NCI-H1092 (cell line): ENCODE measurements at places on chromosomes 7 and 10.
A peak's percentile ranks its signal among the peaks of the same experiment; 100 is the strongest.

DNA sequence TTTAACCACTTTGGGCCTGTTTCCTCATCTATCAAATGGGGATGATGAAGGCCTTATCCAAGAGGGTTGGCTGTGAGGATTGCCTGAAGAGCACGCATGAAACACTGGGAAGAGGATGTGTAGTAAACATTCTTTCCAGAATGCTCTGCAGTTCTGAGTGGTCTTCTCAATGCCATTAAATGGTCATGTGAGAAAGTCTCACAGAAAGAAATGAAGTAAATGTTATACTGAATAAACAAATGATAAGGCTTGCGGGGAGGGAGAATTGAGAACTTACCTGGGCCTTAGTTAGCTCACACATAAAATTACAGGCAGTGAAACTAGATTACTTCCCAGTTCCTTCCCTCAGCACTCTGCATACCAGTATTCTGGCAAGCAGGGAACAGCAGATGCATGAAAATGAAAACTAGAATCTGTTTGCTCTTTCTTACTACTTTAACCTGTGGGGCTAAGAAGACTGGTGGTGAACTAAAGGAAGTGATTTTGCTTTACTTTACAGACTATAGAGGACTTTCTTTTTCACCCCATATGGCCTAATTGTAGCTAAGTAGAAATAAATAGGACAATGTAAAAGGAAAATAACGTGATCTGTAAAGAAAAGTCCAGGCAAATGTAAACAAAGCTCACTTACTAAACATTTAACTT is 135.3 kb upstream of the CCDC6 start:
- DNase-seq: no peak

DNA sequence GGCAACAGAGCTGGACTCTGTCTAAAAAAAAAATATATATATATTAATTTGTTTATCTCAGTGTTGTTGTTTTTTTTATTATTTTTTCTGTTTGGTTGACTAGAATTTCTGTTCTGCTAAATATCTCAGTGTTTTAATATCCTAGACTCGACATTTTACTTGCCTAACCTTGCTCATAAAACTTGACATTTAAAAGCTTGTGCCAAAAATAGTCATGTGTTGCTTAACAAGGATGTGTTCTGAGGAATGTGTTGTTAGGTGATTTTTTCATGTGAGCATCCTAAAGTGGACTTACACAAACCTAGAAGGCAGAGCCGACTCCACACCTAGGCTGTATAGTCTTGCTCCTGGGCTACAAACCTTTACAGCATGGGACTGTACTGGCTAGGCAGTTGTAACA is 23.1 kb downstream of the NRBF2 start:
- DNase-seq: no peak

GRCh38 chr10:5860066-5860465 is 29.6 kb downstream of the ANKRD16 start:
- DNase-seq: no peak

GRCh38 chr7:48130658-48131108 is 40.6 kb upstream of the ABCA13 start:
- DNase-seq: no peak

GRCh38 chr7:10913457-10913856 is 60.2 kb upstream of the PHF14 start:
- no peak for DNase-seq

GRCh38 chr7:767580-767940 is 40.5 kb upstream of the PRKAR1B start:
- peak; percentile 97 for DNase-seq

DNA sequence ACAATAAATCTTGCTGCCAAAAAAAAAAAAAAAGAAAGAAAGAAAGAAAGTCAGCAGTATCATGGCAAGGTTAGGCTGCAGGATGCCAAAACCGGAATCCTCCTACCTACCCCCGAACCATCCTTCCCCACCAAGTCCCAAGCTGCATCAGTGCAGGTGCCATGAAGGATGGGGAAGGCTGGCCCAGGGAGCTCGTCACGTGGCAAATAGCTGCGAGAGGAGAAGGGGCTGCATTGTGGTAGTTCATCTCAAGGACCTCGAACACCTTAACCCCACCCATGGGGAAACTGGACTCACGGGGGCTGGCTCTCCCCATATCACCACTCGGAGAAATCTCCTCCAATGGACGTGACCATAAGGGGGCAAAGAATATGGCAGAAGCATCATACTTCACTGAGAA is 86.2 kb downstream of the TACC2 start:
- DNase-seq: no peak

GRCh38 chr7:128387216-128388144 is 22.3 kb downstream of the IMPDH1 start:
- peak; percentile 73 for DNase-seq

DNA sequence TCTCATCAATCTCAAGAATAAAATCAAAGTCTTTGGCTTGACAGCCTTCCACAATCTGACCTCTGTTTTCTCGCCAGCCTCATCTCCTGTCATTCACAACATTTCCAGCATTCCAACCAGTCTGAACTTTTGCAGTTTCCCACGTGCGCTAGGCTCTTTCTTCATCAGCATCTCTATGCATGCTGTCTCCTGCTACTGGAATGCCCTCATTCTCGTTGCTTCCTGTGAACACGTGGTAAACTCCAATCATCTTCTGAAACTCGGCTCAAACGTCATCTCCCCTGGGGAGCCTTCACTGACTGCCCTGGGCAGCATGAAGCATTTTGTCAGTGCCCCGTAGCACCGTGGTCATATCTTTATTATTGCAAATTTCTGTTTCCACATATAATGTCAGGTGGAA is 12.2 kb upstream of the RSBN1L start:
- no peak for DNase-seq

- DNase-seq: no peak
Observed at GRCh38 chr10:18312374-18313139, 172.3 kb downstream of the CACNB2 start.

GRCh38 chr10:130230036-130230435 is 93.8 kb downstream of the GLRX3 start:
- no peak for DNase-seq

DNA sequence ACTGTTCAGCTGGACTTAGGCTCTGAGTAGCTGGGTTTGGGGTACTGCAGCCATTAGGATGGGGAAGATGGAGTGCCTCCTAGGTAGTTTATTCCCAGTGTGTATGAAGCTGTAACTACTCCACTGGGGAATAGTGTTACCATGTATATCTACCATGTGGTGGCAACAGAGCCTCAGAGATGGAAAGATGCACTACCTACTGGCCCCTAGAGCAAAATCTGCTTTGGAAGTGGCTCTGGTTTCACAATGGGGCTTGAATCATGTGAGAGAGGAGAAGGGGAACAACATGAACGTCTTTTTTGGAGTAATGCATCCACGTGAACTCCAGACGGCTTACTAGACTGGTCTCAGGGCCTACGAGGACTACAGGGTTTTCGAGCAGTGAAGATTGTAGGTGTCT is 167.3 kb downstream of the CALCR start:
- no peak for DNase-seq

DNA sequence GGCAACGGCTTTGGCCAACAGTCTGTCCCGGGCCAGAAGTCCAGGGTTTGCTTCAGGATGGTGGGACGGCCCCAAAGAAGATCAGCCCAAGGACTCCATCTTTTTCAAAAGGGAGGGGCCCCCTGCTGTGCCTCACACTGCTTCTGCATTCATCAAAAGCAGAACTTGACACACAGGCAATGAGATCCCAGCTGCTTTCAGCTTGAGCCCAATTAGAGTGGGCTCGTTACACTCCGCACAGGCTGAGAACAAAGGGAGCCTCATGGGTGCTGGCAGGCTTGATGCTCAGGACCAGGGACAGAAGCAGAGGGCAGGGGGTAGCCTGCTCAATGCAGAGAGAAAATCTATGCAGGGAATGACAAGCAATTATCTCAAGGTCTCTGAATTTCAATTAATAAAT is 45.5 kb downstream of the VOPP1 start:
- DNase-seq: peak; percentile 92

DNA sequence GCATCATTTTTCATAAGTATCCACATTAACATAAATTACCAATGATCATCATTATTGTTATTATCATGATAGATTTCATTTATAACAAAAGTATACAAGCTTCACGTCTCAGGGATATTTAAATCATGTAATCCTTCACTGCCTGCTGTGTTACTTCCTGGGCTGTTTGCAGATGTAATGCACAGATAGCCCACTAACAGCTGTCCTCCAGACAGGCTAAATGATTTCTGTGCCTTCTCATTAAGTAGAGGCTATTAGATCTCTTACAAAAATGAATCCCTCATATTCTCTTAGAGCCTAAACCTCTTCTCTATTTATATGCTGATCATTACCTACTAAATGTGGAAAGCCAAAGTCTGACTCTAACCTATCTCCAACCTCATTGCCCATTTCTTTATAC is 9.3 kb downstream of the PCLO start:
- DNase-seq: no peak

- DNase-seq: no peak
Observed at GRCh38 chr10:63921908-63922467, 400.8 kb downstream of the REEP3 start.

GRCh38 chr7:126026421-126027088 is 1096.9 kb upstream of the POT1 start:
- no peak for DNase-seq

DNA sequence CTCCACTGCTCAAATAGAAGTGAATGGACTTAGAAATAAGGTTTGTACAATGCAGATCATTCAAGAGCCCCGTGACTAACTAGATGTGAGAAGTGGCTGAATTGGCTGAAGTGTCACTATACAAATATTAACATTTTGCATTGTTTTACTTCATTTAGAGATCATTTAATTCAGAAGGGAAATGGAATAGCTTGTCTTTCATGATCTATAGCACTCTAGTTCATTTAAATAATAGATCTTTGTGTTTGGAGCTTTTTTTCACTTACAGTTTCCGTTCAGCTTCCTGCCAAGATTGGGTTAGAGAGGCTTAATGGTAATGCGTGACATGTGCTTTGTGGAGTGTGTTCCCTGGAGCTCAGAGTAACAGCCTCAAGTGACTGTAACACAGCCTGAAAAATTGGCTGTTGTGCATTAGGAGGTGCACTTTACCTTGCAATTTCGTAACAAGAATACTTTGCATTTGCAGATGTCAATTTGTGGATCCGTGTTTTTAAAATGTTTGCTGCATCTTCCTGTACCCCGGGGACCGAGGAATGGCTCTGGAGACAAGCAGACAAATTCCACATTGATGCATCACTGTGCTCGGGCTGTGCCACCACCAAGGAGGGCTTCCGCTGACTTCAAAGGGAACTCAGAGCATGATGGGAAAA is 170.3 kb downstream of the NRP1 start:
- peak; percentile 8 for DNase-seq

GRCh38 chr7:50216626-50217025 is 87.9 kb upstream of the IKZF1 start:
- no peak for DNase-seq

DNA sequence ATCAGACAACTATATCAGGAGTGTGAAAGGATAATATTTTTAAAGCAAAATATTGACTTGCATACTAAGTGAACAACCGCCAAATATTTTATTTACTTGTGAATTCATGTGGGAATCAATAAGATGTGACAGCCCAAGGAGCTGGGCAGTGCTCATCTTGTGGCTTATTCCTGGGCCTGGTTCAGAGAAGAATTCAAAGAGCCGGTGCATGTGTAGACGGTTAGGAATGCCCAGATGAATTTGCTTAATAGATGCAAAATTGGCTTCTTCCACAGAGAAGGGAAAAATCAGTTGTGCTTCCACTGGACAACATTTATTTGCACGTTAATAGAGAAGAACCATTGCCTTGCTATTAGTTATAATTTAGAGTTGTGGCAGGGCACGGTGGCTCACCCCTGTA is 4.4 kb downstream of the MYL7 start:
- no peak for DNase-seq

- DNase-seq: no peak
Observed at GRCh38 chr7:55498770-55499169, 73.5 kb downstream of the VOPP1 start.

- DNase-seq: no peak
Observed at GRCh38 chr10:33333260-33334101, 986 bp downstream of the NRP1 start.

DNA sequence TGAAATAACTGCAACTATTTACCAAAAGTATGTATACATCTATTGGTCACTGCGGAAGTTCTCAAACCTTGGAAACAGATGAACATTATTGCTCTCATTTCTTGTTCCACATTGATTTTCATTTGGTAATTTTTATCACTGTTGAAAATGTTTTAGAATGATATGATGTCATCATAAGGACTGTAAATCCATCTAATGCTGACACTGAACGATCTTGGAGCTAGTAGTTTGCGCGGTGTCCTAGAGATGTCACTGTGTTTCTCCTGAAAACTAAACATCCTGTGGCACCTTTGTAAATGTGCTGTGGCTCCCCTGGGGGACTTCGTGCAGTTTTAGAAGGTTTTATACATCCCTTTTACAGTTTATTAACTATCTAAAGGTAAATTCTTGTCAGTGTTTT is 73.5 kb downstream of the DNAJB9 start:
- no peak for DNase-seq

DNA sequence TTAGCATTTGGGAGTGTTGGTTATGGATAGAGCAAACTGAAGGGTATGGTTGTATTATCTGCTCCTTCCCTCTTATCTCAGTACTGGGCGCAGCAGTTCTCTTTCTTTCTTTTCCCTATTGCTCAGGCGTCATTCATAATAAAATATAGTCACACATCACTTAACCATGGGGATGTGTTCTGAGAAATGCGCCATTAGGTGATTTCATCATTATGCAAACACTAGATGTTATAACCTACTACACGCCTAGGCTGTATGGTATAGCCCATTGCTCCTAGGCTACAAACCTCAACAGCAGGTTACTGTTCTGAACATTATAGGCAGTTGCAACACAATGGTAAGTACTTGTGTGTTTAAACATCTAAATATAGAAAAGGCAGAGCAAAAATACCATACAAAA is 401.7 kb downstream of the EXOC4 start:
- DNase-seq: no peak

DNA sequence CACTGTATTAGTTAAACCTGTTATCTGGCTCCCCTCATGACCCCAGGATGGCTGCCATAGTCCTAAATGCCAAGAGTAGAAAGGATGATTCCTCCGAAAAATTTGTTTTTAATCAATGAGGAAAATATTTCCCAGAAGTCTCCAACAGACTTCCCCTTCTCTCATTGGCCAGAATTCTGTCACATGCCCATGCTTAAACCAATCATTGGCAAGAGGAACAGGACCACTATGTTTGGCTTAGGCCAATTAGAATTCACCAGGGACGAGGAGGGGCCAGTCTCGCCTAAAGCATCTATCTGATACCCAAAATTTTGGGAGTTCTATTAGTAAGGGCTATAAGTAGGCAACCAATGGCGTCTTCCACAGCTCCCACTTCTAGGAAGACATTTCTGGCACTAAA is 71.2 kb upstream of the IL6 start:
- DNase-seq: no peak
